Activated naive CD8-positive, alpha-beta T cell treated with anti-CD3 and anti-CD28 coated beads for 36 hours (primary cell): ENCODE measurements at places on chromosomes 4 and X. TPM values are rescaled to one million over a fixed set of nuclear protein-coding genes. Genes with fewer than 3 reads are reported as not detected.

GRCh38 chrX:12961196-12961718 lies 13.7 kb upstream of the TMSB4X start:
- DNase-seq = no peak

DNA sequence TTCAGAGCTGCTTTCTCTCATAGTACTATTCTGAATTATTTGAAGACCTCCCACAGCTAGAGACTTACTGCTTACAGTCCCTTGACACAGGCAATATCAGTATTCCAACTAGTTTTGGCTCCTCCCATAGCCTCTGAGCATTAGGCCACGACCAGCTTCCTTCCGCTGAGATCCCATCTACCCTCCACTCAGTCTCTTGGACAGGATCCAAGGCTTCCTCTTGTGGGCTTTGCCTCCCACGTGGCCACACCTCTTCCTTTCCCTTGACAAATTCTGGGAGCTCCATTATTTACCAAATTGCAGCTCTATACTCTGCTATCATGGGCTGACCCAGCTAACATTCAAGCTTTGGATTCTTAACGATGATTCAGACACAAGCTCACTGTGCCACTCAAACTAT lies 470.4 kb upstream of the GALNT7 start:
- no peak for DNase-seq

GRCh38 chr4:109462297-109462696 lies 28.7 kb downstream of the SEC24B start:
- no peak for DNase-seq

- no peak for DNase-seq
Observed at GRCh38 chr4:180790471-180790870, 1452.7 kb upstream of the TENM3 start.

DNA sequence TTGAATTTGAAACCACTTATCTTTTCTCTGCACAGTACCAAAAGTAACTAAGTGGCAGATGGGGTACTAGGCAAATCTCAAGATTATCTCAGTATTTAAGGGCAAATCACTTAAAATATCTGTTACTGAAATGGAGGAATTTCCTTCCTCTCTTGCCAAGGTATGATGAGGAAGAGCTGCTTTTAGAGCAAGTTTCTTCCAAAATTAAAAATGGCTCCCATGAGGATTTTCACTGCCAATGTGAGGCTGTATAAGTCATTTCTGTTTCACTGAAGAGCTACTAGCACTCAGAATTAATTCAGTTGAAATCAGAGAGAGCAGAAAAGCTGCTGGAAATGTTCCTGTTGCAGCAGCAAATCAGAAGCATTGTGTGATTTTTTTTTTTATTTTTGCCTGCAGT lies 43.4 kb downstream of the GABRB1 start:
- DNase-seq = no peak

Gene RHOXF2
- not detected for total RNA-seq

Gene LONRF3
- total RNA-seq = 5.1 TPM

Gene SSX2
- total RNA-seq = not detected

Gene RBMXL3
- not detected for total RNA-seq

Gene HERC3
- 42.6 TPM for total RNA-seq

Gene FHDC1
- total RNA-seq = 0.08 TPM
